Left lung (tissue), 14 donors: ENCODE measurements at places on chromosomes 11 and 22. TPM values are rescaled to one million over a fixed set of nuclear protein-coding genes. Genes with fewer than 3 reads are reported as not detected.

Gene WNT7B
- total RNA-seq, result 7.2 TPM

Gene CXCR5
- 0.10 TPM for total RNA-seq

Gene OR51E2
- total RNA-seq, result not detected

Gene IFTAP
- 15.1 TPM for total RNA-seq

Gene OTOG
- total RNA-seq, result not detected

DNA sequence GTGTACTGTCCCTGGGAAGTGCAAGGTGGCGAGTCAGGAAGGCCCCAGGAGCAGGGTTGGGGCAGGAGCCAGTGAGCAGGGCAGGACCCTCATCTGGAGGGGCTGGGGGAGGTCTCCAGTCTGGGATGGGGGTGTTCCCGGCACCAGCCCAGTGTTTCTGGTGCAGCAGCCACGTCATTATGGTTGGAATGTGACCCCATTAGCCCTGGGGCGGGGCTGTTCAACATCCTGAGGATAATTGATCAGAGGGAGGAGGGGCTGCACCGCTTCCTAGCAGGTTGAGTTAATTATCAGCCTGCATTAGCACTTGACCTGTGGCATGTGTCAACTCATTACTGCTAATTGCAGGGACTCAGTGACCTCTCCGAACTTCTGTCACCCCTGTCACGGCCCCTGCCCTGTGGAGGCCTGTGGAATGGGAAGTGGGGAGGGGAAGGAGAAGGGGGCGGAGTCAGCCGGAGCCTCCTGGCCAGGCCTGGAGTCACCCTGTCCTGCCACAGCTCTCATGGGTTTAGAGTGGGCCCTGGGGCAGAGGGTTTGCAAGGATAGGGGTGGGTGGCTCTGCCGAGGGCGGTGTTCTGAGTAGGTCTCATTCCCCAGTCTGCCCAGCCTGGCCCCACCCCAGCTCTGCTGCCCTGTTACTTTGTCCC, 52.8 kb upstream of the CCDC188 start:
- H3K36me3 ChIP-seq, result no peaks in the 10 kb centered on the region
- H3K27me3 ChIP-seq, result no peaks in the 10 kb centered on the region
- no peak for DNase-seq

- H3K4me1 ChIP-seq, result no peaks in the 10 kb centered on the region
- DNase-seq, result no peak
- no peaks in the 10 kb centered on the region for H3K36me3 ChIP-seq
- peaks cover 35% of the 10 kb centered on the region for H3K27me3 ChIP-seq
- H3K4me3 ChIP-seq, result no peak overlapping the region
These were observed 17.6 kb downstream of the KCNC1 start for GRCh38 chr11:17752144-17752543.

GRCh38 chr22:36409911-36410756, 22.4 kb upstream of the MYH9 start:
- H3K4me1 ChIP-seq, result peaks cover 58% of the 10 kb centered on the region
- peak overlapping the region; percentile 8 for H3K4me3 ChIP-seq
- peak overlapping the region; percentile 78 for H3K27ac ChIP-seq
- H3K36me3 ChIP-seq, result no peaks in the 10 kb centered on the region

GRCh38 chr11:66639066-66639813, 737 bp downstream of the RBM4 start:
- peak overlapping the region; percentile 83 for H3K4me3 ChIP-seq
- H3K4me1 ChIP-seq, result peaks cover 66% of the 10 kb centered on the region
- H3K36me3 ChIP-seq, result peaks cover 9% of the 10 kb centered on the region
- DNase-seq, result no peak
- peak overlapping the region; percentile 92 for H3K27ac ChIP-seq

DNA sequence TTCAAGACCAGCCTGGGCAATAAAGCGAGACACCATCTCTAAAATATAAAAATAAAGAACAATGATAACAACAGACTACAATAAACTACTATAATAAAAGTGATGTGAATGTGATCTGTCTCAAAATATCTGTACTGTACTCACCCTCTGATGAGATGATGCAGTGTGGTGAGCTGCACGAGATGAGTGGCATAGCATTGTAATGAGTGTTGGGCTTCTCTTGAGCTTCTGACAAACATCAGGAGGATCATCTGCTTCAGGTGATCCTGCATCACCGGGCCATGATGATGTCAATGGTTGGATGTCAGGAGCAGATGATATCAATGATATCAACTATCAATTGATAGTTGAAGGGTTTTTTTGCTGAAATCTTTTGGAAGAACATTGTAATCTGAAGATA, 52.4 kb upstream of the INCENP start:
- no peak overlapping the region for H3K27ac ChIP-seq
- no peaks in the 10 kb centered on the region for H3K4me1 ChIP-seq
- H3K27me3 ChIP-seq, result no peaks in the 10 kb centered on the region
- DNase-seq, result no peak
- no peak overlapping the region for H3K4me3 ChIP-seq
- no peaks in the 10 kb centered on the region for H3K36me3 ChIP-seq

GRCh38 chr11:17135916-17136683, 58.6 kb upstream of the RPS13 start:
- DNase-seq, result no peak
- H3K4me3 ChIP-seq, result no peak overlapping the region
- H3K36me3 ChIP-seq, result peaks cover 70% of the 10 kb centered on the region
- no peaks in the 10 kb centered on the region for H3K27me3 ChIP-seq

- H3K27me3 ChIP-seq, result no peaks in the 10 kb centered on the region
- DNase-seq, result peak; percentile 83
- H3K36me3 ChIP-seq, result no peaks in the 10 kb centered on the region
- H3K4me1 ChIP-seq, result no peaks in the 10 kb centered on the region
- peak overlapping the region; percentile 28 for H3K4me3 ChIP-seq
These were observed 3.5 kb downstream of the OSM start for GRCh38 chr22:30262917-30263741.

DNA sequence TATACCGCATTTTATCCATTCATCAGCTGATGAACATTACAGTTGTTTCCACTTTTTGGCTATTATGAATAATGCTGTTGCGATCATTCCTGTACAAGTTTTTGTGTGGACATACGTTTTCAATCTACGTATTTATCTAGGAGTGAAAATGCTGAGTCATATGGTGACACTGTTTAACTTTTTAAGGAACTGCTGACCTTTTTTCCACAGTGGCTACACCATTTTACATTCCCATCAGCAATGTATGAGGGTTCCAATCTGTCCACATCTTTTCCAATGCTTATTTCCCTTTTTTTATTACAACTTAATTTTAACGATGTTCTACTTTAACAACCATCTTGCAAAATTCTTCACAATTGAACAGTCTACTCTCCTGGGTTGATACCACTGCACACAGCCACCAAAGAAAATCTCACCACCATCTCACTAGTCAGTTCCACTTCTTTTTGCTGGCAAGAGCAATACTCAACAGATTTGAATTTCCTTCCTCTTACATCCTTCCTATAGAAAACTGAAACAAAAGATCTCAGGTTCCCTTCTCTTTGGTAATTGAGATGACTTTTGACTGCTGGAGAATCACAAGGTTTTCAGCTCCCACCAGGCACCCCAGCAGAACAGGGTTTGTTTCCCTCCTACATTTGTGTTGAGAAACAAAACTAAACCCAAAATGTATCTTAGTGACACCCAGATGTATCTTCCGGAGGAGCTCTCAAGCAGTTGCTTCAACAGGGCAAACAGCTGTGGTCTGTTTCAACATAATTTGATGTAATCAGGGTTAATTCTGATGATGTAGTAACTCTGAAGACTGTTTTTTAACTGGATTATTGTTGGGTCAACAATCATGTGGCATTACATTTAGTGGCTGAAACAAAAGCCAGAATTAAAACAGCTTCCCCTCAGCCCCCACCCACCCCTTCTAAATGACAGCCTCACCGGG, 7.0 kb upstream of the GAB2 start:
- H3K27me3 ChIP-seq, result no peaks in the 10 kb centered on the region
- peak overlapping the region; percentile 36 for H3K27ac ChIP-seq
- no peaks in the 10 kb centered on the region for H3K36me3 ChIP-seq
- DNase-seq, result no peak
- H3K4me3 ChIP-seq, result no peak overlapping the region
- H3K4me1 ChIP-seq, result peaks cover 6% of the 10 kb centered on the region

GRCh38 chr22:30420347-30421125, 5.0 kb upstream of the MTFP1 start:
- no peak overlapping the region for H3K27ac ChIP-seq
- no peaks in the 10 kb centered on the region for H3K36me3 ChIP-seq
- no peak overlapping the region for H3K4me3 ChIP-seq

GRCh38 chr22:31080164-31080847, 812 bp upstream of the SMTN start:
- H3K4me1 ChIP-seq, result peaks cover 49% of the 10 kb centered on the region
- H3K4me3 ChIP-seq, result peak overlapping the region; percentile 77
- DNase-seq, result no peak
- peak overlapping the region; percentile 95 for H3K27ac ChIP-seq

DNA sequence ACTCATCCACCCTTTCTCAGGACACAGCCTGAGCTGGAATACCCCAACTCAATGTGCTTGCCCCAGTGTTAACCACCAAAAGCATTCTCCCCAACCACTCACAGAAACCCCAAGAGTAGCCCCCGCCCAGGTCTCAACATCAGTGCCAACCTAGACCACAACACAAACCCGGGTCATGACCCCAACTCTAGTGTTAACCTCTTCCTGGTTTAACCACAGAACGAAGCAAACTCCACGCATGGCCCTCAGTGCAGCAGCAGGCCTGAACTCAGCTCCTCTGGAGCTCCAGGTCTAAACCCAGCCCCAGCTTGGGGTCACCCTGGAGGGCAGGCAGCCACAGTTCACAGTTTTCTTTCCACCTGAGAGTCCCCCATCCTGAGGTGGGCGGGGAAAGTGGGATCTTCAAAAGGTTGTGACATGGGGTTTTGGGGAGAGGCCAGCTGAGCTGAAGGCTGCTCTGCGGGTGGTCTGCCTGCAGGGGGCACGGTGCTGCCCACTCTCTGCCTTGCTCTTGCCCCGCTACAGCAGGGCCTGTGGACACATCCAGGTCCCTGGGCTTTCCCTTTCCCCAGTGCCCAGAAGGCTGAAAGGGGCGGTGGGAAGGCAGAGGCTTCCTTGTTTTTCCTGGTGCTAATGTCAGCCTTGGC, 37.9 kb downstream of the NECTIN1 start:
- no peaks in the 10 kb centered on the region for H3K4me1 ChIP-seq
- H3K27me3 ChIP-seq, result no peaks in the 10 kb centered on the region
- H3K4me3 ChIP-seq, result no peak overlapping the region
- H3K27ac ChIP-seq, result no peak overlapping the region

DNA sequence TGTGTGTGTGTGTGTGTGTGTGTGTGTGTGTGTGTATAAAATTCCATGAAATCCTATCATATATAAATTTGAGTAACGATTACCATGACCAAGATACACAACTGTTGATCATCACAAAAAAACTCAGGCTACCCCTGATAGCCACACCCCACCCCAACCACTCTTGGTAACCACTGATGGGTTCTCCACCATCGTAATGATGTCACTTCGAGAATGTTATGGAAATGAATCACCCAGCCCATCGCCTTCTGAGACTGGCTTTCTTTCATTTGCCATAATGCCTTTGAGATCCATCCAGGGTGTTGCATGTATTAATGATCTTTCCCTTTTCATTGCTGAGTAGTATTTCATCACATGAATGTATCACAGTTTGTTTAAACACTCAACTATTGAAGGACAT, 496.0 kb downstream of the MIAT start:
- H3K27ac ChIP-seq, result no peak overlapping the region
- H3K36me3 ChIP-seq, result no peaks in the 10 kb centered on the region
- DNase-seq, result no peak
- peaks cover 2% of the 10 kb centered on the region for H3K4me1 ChIP-seq

DNA sequence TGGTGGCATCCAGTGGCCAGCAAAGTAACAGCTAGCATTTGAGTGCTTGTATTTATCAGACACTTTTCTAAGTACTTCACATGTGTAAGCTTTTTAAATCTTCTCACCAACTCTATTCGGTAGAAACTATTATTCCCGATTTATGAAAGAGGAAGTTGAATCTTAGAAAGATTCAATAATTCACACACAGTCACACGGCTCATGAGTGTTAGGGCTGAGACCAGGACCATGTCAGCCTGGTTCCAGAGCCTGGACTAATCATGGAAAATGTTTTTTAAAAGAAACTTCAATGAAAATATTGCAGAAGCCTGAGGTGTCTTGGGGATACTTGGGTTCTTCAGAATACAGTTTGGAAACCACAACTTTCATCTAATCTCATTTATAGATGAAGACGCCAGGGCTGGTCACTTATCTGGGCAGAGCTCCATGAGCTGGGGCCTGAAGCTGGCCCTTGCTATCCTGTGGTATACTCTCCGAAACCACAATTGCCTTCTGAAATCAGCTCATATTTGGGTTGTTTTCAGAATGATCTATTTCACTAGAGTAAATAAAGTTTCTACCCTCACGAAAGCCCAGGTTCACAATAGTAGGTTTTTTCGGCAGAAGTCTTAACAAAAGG, 4.3 kb upstream of the CRTAM start:
- no peak overlapping the region for H3K27ac ChIP-seq
- H3K27me3 ChIP-seq, result no peaks in the 10 kb centered on the region
- DNase-seq, result no peak
- H3K4me1 ChIP-seq, result no peaks in the 10 kb centered on the region
- no peak overlapping the region for H3K4me3 ChIP-seq

DNA sequence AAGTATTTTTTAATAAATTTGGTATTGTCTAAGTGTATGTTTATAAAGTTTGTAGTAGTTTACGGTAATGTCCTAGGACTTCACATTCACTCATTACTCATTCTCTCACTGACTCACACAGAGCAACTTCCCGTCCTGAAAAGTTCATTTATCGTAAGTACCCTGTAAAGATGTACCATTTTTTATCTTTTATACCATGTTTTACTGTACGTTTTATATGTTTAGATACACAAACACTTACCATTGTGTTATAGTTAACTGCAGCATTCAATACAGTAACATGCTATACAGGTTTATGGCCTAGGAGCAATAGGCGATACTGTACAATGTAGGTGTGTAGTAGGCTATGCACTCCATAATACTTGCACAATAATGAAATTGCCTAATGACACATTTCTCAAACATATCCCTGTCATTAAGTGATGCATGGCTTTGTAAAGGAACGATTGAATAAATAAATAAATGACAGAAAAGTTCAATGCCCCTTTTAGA, 12.5 kb upstream of the CARD18 start:
- peaks cover 6% of the 10 kb centered on the region for H3K4me1 ChIP-seq
- H3K27me3 ChIP-seq, result no peaks in the 10 kb centered on the region
- no peak overlapping the region for H3K27ac ChIP-seq
- no peak for DNase-seq
- no peak overlapping the region for H3K4me3 ChIP-seq
- no peaks in the 10 kb centered on the region for H3K36me3 ChIP-seq

- H3K27me3 ChIP-seq, result no peaks in the 10 kb centered on the region
- no peaks in the 10 kb centered on the region for H3K4me1 ChIP-seq
- H3K4me3 ChIP-seq, result no peak overlapping the region
- no peak for DNase-seq
These were observed 114.6 kb upstream of the SESN3 start for GRCh38 chr11:95345651-95346050.

GRCh38 chr11:4699697-4700435, 2.2 kb upstream of the OR51E2 start:
- peaks cover 6% of the 10 kb centered on the region for H3K27me3 ChIP-seq
- no peak for DNase-seq
- H3K4me1 ChIP-seq, result no peaks in the 10 kb centered on the region
- H3K4me3 ChIP-seq, result no peak overlapping the region
- no peaks in the 10 kb centered on the region for H3K36me3 ChIP-seq
